ENCODE measurements at places on chromosomes 2 and 18.

DNA sequence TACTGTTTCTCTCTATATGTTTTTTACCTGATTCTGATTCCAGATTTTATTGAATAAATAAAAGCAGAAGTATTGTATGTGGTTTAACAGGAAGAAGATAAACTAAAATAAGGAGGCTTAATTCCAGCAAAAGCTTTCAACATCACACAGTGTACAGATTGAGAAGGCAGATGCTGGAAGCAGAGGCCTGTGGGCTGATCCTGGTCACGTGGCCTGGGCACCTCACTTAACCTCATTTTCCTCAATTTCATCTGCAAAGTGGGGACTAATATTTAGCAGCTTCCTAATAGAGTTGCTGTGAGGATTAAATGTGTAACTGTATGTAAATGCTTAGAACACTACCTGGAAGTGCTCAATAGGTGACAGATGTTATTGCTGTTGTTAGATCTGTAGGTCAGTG lies 58.0 kb downstream of the CDCA7 start:
- no peaks in the 10 kb centered on the region for H3K36me3 ChIP-seq
- H3K27me3 ChIP-seq, result no peaks in the 10 kb centered on the region
- H3K27ac ChIP-seq, result no peak overlapping the region
- DNase-seq, result no peak
- H3K4me1 ChIP-seq, result no peaks in the 10 kb centered on the region

DNA sequence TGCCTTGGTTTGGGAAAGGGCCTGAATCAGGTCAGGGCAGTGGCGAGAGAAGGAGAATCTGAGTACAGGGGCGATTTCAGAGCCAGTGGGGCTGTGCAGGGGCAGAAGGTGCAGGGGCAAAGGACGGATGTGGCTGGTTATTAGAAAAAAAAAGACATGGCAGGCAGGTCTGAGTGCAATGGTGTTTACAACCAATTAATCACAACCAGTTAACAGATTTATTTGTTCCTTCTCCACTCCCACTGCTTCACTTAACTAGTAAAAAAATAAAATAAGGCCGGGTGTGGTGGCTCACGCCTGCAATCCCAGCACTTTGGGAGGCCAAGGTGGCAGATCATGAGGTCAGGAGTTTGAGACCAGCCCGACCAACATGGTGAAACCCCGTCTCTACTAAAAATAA lies 5.5 kb downstream of the TNFRSF11A start:
- no peak overlapping the region for H3K4me3 ChIP-seq
- DNase-seq, result no peak
- no peaks in the 10 kb centered on the region for H3K36me3 ChIP-seq
- H3K4me1 ChIP-seq, result no peaks in the 10 kb centered on the region
- H3K27ac ChIP-seq, result no peak overlapping the region

GRCh38 chr2:134461511-134461910 lies 207.6 kb downstream of the MGAT5 start:
- H3K4me1 ChIP-seq, result no peaks in the 10 kb centered on the region
- DNase-seq, result no peak
- no peak overlapping the region for H3K27ac ChIP-seq
- H3K27me3 ChIP-seq, result no peaks in the 10 kb centered on the region

DNA sequence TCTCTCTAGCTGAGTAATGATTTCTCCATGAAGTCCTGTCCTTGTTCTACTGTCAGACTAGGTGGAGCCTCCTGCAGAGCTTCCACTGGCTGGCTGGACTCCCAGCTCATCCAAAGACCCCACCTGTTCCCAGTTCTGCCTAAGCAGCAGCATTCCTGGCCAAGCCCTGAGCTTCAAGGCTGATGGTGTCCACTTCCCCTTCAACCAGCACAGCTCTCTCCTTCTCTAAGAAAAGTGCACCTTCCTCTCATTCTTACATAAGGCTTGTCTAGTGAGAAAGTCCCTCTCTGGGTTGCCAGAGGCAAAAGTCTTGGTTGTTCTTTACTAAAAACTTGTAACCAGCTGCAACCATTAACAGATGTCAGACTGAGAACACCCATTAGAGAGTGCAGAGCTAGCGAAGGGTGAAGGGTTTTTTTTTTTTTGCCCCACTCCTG lies 58.9 kb downstream of the CXCR4 start:
- no peak overlapping the region for H3K27ac ChIP-seq
- H3K4me3 ChIP-seq, result no peak overlapping the region
- H3K27me3 ChIP-seq, result no peaks in the 10 kb centered on the region
- DNase-seq, result no peak
- H3K4me1 ChIP-seq, result no peaks in the 10 kb centered on the region

- no peak overlapping the region for H3K27ac ChIP-seq
- H3K4me1 ChIP-seq, result no peaks in the 10 kb centered on the region
- no peaks in the 10 kb centered on the region for H3K27me3 ChIP-seq
- no peaks in the 10 kb centered on the region for H3K36me3 ChIP-seq
- H3K4me3 ChIP-seq, result no peak overlapping the region
These were observed 1128.2 kb downstream of the BCL11A start for GRCh38 chr2:59425247-59425646.

DNA sequence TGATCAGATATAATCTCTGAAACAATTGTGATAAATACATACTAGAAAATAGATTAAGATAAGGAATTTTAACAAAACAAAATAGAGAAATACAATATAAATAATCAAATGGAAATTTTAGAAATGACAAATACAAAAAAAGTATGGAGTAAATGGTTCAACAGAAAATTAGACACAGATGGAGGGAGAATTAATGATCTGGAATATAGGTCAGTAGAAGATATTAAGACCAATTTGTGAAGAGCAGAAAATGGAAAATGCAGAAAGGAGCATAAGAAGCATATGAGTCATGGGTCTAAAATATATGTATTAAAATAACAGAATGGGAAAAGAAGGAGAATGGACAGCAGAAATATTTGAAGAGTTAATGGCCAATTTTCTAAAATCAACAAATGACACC lies 44.4 kb downstream of the FHOD3 start:
- no peak overlapping the region for H3K4me3 ChIP-seq
- H3K27ac ChIP-seq, result no peak overlapping the region
- no peaks in the 10 kb centered on the region for H3K36me3 ChIP-seq
- DNase-seq, result no peak
- no peaks in the 10 kb centered on the region for H3K27me3 ChIP-seq

DNA sequence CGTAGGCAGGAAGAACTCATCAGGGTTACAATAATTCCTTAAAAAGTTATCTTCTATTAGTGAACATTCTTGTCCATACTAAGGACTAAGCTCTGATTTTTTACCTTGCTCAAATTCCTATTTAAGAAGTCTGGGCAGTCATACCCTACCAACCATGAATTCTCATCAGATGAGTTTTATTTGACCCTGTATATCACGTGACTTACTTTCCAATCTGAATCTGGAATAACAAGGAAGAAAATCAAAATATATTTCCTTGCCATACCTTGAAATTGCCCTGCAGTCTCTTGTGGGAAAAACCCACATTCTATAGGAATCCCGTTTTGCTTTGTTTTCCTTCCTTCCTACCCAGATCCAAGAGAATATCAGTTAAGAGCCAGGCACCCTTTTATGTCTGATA lies 352.7 kb downstream of the AKAIN1 start:
- H3K36me3 ChIP-seq, result no peaks in the 10 kb centered on the region
- no peak for DNase-seq
- no peaks in the 10 kb centered on the region for H3K27me3 ChIP-seq
